IPS-NIHi11 (cell line): ENCODE measurements at places on chromosomes 7 and 10.

GRCh38 chr10:127548022-127548421 lies 1.1 kb upstream of the NPS start:
- no peak for DNase-seq

GRCh38 chr7:24574386-24574785 lies 1.1 kb downstream of the PALS2 start:
- DNase-seq = no peak

- no peak for DNase-seq
Measured at GRCh38 chr10:28619455-28619854, 57.9 kb upstream of the BAMBI start.

DNA sequence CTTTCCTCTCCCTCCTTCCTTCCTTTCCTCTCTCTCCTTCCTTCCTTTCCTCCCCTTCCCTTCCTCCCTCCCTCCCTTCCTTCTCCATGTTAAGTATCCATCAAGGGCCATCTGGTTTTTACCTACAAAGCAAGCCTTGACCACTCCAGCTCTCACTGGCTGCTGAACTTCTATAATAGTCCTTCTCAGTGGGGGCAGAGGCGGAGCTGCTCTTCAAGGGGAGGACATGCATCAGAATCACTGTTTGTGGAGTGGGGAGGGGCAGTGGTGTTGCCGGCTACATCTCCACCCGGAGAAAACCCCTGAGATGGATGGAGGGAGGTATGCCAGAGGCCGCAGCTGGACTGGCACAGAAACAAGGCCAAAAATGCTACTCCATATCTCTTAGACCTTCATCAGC lies 25.9 kb downstream of the LAMB1 start:
- no peak for DNase-seq

DNA sequence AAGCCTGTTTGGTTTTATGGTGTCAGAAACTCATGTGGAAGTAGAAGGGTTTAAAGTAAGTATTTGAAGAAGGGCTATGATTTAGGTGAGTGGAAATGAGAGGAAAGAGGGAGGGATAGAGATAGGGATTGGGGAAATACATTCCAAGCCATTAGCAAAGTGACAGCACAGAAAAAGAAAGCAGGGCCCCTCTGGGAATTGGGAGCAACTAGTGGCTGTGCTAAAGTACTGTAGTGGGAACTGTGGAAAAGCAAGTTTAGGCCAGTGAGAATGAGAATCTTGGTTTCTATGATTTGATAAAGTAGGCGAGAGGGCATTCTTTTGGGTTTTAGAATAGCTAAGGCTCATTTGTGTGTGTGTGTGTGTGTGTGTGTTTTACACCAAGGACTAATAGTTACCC lies 5.0 kb downstream of the PRKG1 start:
- peak; percentile 31 for DNase-seq
